Naive thymus-derived CD4-positive, alpha-beta T cell (primary cell): ENCODE measurements at places on chromosomes 6 and 20.

DNA sequence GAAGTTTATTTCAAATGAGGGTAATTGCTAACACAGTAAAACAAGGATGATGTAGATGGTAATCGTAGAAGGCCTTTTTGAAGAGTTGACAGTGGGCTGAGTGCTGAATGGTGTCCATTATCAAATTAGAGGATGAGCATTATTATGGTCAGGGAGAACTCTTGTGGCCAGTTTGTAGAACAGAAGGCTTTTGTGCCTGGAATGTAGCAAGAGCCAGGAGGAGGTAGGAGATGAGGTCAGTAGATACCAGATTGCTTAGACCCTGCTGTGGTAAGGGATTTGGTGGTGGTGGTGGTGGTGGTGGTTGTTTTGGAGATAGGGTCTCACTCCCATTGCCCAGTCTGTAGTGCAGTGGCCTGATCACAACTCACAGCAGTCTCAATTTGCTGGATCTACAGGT is 6.2 kb downstream of the CSE1L start:
- H3K4me3 ChIP-seq = no peak overlapping the region
- H3K27me3 ChIP-seq = no peaks in the 10 kb centered on the region
- H3K36me3 ChIP-seq = no peaks in the 10 kb centered on the region
- peaks cover 20% of the 10 kb centered on the region for H3K4me1 ChIP-seq
- no peak for DNase-seq

DNA sequence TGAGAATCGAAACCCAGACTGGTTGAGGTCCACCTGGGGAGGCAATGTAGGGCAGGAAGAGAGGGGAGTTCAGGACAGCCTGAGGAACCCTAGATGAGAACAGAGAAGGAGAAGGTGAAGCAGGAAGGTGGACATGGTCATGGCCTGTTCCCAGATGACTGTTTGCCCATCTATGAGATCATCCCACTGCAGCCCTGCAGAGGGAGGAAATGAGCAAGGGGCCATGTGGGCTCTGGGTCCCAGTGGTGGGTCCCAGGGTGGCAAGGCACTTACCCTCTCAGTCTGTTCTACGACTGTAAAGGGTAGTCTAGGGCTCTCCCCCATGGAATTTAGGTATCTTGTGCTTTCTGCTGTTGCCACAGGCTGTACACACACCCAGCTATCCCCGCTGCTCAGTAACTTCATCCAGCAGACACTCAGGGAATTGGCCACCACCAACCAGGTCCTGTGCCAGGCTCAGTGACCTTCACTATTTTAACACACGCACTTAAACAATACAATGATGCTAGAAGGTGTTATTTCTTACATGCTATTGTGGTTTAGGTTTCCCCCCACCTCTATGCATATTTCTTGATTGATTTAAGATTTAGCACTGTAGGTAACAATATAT is 89.8 kb downstream of the TOX2 start:
- H3K27me3 ChIP-seq = no peaks in the 10 kb centered on the region
- no peak overlapping the region for H3K27ac ChIP-seq
- no peaks in the 10 kb centered on the region for H3K4me1 ChIP-seq

GRCh38 chr6:147214248-147215227 is 10.3 kb downstream of the STXBP5 start:
- DNase-seq = no peak
- no peaks in the 10 kb centered on the region for H3K4me1 ChIP-seq
- H3K27ac ChIP-seq = no peak overlapping the region
- no peak overlapping the region for H3K4me3 ChIP-seq
- no peaks in the 10 kb centered on the region for H3K36me3 ChIP-seq

GRCh38 chr6:165847407-165848085 is 184.5 kb upstream of the PDE10A start:
- no peaks in the 10 kb centered on the region for H3K36me3 ChIP-seq
- peaks cover 3% of the 10 kb centered on the region for H3K27me3 ChIP-seq
- no peak overlapping the region for H3K4me3 ChIP-seq
- H3K4me1 ChIP-seq = no peaks in the 10 kb centered on the region
- no peak overlapping the region for H3K27ac ChIP-seq
- no peak for DNase-seq

GRCh38 chr6:118186672-118187567 is 279.9 kb downstream of the SLC35F1 start:
- H3K4me1 ChIP-seq = no peaks in the 10 kb centered on the region
- H3K27me3 ChIP-seq = no peaks in the 10 kb centered on the region
- H3K4me3 ChIP-seq = no peak overlapping the region
- H3K36me3 ChIP-seq = no peaks in the 10 kb centered on the region
- no peak for DNase-seq

DNA sequence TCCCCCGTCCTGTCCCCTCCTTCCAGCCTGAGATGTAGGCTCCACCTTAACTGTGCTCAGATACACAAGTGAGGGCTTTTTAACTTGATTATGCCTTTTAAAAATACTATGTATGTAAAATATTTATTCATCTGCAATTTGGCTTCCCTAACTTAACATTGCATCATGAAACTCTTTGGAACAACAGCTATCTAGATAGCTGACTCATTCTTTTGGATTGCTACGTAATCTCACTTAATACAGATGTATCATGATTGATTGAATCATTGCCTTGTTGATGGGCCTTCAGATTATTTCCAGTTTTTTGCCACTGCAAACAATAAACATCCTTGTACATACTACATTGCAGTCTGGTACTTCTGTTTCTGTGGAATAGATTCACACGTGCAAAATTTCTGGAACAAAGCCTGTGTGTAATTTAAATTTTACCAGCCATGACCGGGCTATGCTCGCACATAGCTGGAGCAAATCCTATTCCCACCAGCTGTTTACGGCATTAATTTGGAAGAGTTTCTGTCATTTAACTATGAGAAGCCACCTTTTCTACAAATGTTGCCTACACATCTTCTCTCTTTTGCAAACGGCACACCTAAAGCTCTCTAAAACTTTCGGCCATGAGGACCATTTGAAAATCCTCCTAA is 6.5 kb downstream of the PRND start:
- no peak overlapping the region for H3K27ac ChIP-seq
- H3K4me1 ChIP-seq = peaks cover 7% of the 10 kb centered on the region
- no peaks in the 10 kb centered on the region for H3K36me3 ChIP-seq
- DNase-seq = no peak
- H3K27me3 ChIP-seq = no peaks in the 10 kb centered on the region

DNA sequence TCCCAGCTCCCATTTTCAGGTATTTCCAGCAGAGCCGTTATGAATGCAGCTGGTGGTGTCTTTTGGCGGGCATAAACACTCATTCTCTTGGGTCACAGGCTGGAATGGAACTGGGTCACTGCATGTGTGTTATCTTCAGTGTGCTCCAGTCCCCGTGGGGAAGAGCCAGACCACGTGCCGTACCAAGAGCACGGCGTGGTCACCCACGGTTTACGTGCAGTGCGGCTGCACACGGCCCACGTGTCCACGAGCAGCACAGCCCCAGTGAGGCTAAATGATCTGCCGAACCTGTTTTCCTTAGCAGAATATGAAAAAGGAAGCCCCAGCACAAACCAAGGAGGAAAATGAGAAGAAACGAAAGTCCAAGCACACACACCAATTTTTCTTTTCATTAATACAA is 121.5 kb downstream of the IRF4 start:
- no peaks in the 10 kb centered on the region for H3K27me3 ChIP-seq
- H3K36me3 ChIP-seq = no peaks in the 10 kb centered on the region
- DNase-seq = no peak
- no peak overlapping the region for H3K4me3 ChIP-seq
- H3K27ac ChIP-seq = no peak overlapping the region
- peaks cover 33% of the 10 kb centered on the region for H3K4me1 ChIP-seq

DNA sequence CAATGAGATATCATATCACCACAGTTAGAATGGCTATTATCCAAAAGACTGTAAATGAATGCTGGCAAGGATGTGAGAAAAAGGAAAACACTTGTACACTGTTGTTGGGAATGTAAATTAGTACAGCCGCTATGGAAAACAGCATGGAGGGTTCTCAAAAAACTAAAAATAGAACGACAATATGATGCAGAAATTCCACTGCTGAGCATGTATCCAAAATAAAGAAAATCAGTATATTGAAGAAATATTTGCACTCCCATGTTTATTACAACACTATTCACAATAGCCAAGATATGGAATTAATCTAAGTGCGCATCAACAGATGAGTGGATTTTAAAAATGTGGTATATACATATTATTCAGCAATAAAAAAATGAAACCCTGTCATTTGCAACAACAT is 898.9 kb upstream of the MAN1A1 start:
- no peak overlapping the region for H3K27ac ChIP-seq
- H3K36me3 ChIP-seq = no peaks in the 10 kb centered on the region
- H3K27me3 ChIP-seq = no peaks in the 10 kb centered on the region
- no peak overlapping the region for H3K4me3 ChIP-seq
- DNase-seq = no peak
- no peaks in the 10 kb centered on the region for H3K4me1 ChIP-seq

DNA sequence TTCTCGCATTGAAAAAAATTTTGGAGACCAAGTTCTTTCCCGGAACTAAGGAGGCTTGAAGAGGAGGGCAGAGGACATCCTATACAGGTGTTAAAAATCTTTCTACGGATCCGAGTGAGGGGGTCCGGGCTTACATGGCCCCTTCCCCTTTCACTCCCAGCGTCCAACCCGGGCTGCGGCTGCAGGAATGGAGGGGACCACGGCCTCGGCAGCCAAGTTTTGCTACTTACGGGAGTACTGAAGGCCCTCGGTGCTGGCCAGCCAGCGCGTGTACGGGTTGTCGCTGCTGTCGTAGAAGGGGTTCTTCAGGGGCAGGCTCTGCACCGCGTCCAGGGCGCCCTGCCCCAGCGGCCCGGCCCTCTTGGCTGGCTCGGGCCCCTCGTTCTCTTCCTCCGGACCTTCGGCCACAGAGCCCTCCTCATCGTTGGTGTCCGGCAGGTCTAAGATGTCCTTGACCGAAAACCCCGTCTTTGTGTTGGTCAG is 642 bp downstream of the NKX2-2 start:
- H3K27me3 ChIP-seq = peaks cover 35% of the 10 kb centered on the region
- H3K36me3 ChIP-seq = no peaks in the 10 kb centered on the region
- H3K27ac ChIP-seq = no peak overlapping the region
- no peak overlapping the region for H3K4me3 ChIP-seq
- H3K4me1 ChIP-seq = no peaks in the 10 kb centered on the region

DNA sequence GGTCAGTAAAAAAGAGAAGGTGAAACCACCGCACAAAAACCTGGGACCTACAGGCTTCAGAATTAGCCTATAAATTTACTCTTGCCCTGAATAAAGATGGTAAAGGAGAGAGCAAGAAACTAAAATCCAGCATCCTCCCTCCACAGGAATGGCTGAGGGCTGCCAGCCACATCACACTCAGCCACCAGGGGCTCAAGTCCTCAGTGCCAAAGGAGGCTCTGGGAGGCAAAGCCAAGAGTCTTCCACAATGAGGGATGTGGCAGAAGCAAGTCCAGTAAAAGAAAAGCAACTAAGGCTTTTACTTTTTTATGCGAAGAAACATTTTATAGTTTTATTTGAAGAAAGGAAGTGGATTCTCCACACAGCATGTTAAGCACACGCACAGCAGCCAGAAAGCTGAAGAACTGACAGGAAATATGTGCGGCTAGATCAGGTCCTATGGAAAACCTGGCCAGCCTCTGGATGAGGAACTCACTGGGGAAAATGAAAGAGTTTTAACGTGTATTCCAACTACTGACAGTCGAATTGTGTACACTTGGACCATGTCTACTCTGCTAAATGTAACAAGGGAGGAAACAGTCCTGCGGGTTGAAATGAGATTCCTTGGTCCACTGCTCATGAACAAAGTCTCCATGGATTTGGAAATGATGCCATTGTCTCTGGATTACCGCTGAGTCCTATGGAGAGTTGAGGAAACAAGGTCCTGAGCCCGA is 219.4 kb upstream of the SSTR4 start:
- no peaks in the 10 kb centered on the region for H3K36me3 ChIP-seq
- no peak overlapping the region for H3K4me3 ChIP-seq
- H3K27me3 ChIP-seq = no peaks in the 10 kb centered on the region
- DNase-seq = no peak

DNA sequence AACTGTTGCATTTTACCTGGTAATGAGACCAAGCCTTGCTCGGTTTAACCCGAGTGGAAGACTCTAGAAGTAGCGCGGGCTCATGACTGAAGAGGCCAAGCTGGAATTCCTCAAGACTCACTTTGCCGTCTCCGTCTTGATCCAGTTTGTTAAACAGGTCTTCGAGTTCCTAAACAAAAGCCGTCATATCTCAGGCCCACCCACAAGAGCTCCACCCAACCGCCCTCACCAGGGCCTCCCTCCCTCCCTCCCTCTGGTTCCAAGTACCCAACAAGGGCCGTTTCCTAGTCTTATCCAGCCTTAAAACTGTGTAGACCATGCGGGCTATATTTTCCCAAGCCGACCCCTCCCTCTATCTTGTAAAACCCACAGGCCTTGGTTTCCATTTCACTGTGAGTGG is 81.4 kb downstream of the NINL start:
- H3K4me3 ChIP-seq = no peak overlapping the region
- DNase-seq = no peak
- no peaks in the 10 kb centered on the region for H3K36me3 ChIP-seq
- no peaks in the 10 kb centered on the region for H3K4me1 ChIP-seq
- H3K27ac ChIP-seq = no peak overlapping the region
- H3K27me3 ChIP-seq = no peaks in the 10 kb centered on the region

- H3K36me3 ChIP-seq = no peaks in the 10 kb centered on the region
- no peaks in the 10 kb centered on the region for H3K27me3 ChIP-seq
- peaks cover 41% of the 10 kb centered on the region for H3K4me1 ChIP-seq
These were observed 31.5 kb downstream of the ATXN1 start for GRCh38 chr6:16729744-16730143.

DNA sequence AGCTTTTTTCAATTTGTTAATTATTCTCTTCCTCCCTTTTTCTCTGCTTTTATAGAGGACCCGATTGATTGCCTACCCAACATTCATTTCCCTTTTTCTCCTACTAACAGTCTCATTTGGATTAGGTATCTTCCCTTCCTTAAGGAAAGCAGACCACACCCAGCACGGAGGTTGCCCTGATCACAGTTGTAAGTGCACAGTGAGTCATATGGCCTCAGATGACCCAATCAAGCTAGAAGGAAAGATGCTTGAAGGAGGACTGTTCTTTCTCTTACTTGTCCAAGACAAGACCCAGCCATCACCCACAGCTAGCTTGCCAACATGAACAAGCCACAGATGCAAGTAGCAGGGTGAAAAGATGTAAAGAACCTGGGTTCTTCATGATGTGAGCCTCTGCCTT is 518.6 kb downstream of the PKHD1 start:
- no peaks in the 10 kb centered on the region for H3K4me1 ChIP-seq
- DNase-seq = no peak
- H3K27ac ChIP-seq = no peak overlapping the region
- no peaks in the 10 kb centered on the region for H3K36me3 ChIP-seq
